ENCODE measurements at places on chromosomes 7 and 10.

DNA sequence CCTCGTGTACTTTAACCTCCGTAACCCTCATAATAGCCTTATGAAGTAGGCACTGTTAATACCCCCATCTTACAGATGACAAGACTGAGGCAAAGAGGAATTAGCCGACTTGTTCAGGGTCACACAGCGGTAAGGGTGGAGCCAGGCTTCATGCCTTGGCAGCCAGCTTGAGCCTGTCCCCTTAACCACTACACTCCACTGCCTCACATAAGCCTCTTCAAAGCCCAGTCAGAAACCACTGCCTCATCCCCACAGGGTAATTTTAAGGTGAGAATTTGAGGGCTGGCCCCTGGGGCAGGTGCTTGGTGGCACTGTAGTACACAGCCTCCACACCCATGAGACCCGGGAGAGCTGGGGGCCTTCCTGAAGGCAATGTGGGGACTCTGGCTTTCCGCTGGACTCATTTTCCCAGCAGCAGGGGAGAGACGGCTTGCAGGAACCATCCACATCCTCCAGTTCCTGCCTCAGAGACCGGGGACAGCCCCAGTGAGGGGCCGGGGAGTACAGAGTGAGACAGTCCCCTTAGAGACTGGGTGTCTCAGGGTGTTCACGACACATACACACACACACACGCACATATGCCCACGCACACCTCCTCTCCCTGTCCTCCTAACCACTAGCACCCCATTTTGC is 7.6 kb upstream of the C10orf105 start:
- DNase-seq: no peak

DNA sequence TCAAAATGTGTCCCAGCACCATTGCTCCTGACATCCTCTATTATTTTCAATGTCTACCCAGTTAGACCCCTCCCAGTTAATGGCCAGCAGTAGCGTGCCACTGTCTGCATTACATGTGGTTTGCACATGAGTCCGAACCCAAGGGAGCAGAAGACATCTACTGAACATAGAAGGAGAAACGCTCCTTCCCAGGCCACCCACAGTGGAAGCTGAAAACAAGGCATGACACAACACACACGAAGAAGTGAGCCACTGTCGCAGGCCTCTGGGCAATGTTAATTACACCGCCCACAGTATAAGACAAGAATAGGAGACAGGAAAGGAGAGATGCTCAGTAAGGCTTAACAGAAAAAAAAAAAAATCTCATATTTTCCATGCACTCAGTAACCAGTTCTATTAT is 50.5 kb downstream of the MKX start:
- no peak for DNase-seq

GRCh38 chr7:107147464-107148393 is 21.1 kb upstream of the HBP1 start:
- DNase-seq: peak; percentile 22

- no peak for DNase-seq
Measured at GRCh38 chr10:10460451-10460850, 557.2 kb upstream of the CELF2 start.

DNA sequence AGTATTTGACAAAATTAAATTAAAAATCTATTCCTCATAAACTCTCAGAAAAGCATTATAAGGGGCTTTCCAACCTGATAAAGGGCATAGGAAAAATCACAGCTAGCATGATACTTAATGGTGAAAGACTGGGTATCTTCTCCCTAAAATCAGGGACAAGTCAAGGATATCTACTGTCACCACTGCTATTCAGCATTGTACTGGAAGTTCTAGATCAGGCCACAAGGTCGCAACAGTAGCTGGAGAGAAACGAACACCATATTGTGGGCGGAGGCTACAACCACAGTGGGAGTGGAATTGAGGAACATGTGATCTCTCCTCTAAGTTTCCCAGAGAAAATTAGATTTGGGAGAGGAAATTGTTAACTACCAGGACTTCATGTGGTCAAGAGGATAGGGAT is 70.0 kb upstream of the NAMPT start:
- DNase-seq: no peak

GRCh38 chr10:104925232-104925851 is 284.3 kb downstream of the SORCS3 start:
- DNase-seq: no peak

- peak; percentile 75 for DNase-seq
Measured at GRCh38 chr10:63692220-63692896, 171.2 kb downstream of the REEP3 start.

DNA sequence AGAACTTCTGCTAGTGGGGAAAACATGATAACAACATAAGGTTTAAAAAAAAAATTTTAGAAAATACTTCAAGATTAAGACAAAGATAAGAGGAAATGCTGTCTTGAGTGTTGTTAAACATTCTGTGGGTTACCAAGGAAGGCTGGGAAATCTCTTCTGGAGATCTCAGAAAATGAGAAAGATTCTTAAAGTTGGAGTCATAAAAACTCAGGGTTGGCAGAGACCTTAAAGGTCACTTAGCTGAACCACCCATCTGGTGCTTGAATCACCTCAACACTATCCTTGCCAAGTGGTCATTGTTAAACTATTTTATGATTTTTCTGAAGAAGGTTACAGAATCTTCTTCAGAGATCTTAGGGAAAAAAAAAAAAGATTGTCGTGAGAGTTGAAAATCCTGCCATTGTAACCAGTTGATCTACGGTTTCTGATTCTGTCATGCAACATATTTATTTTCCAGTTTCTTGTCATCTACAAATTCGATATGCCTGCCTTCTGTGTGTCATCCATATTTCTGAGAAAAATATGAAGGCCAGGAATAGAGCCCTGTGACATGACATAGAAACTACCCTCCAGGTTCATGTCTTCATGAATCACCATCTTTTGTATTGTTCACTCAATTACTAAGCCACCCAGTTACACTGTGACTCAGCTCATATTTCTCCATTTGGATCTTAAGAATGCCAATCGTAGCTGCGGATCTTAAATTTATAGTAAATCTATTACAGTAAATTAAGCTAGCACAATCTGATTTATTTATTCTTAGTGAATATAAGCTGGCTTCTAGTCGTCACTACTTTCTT is 179.2 kb downstream of the ST7 start:
- DNase-seq: no peak

DNA sequence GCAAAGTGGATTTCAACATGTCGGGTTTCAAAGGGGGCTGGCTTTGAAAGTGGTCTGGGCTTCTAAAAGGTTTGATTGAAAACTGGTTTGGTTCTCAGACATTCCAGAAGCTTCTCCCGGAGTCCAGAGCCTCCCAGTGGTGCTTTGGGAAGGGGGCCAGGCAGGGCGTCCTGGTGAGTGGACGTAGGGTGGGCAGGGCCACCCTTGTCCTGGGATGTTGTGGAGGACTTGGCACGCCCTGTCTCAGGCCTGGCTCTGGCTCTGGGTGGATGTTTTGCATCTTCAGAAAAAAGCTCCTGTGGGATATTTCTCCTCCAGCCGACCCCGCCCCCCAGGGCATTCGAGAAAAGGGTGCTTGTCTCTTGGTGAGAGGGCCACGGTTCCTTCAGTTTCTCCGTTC is 31.2 kb downstream of the GRIFIN start:
- no peak for DNase-seq

GRCh38 chr7:78792006-78792405 is 661.5 kb downstream of the MAGI2 start:
- DNase-seq: no peak

GRCh38 chr7:107035446-107035845 is 9.1 kb upstream of the PRKAR2B start:
- no peak for DNase-seq

- no peak for DNase-seq
Measured at GRCh38 chr10:84547616-84548015, 219.2 kb downstream of the CCSER2 start.

DNA sequence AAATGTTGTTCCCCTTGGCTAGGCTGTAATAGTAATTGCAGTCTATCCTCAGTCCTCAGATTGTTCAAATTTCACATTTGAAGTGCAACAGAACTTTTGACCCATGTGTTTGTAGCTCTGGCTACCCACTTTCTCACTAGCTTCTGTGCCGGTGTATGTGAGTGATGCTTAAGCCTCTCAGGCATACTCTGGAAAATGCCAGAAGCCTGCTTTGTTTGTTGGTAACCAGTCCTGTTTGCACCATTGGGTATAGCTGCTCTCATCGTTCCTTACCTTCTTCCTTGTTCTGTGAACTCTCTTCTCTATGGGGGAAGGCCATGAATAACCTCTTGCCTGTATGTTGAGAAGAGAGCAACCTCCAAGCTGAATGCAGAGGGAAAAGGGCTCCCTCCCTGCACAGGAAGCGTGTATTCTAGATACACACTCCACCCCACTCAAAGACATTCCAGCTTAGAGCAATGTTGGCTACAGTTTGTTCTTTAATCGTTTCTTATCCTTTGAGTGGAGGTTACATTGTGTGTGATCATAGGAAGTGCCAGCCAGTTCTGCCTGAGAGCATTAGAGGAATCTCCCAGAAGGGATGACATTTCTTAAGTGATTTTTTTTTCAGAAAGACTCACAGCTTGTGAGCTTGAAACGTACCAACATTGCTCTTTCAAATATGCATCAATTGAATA is 40.5 kb downstream of the C1QL3 start:
- DNase-seq: no peak

DNA sequence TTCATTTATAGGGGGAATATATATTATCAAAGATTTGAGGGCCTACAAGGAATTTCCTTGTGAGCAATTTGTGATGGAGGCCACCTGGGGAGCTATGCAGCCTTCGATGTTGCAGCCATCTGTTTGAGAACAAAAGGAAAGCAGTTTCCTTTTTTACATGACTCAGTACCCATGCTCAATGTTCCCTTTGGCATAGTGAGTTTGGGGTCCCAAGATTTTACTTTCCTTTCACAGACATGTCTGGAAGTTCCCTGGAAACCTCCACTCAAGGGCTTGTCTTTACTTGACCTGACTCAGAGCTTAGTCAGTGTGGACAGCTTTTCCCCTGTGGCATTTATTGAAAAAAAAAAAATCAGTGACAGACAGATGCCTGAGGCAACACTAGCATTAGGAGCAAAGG is 73.5 kb upstream of the VIPR2 start:
- no peak for DNase-seq

DNA sequence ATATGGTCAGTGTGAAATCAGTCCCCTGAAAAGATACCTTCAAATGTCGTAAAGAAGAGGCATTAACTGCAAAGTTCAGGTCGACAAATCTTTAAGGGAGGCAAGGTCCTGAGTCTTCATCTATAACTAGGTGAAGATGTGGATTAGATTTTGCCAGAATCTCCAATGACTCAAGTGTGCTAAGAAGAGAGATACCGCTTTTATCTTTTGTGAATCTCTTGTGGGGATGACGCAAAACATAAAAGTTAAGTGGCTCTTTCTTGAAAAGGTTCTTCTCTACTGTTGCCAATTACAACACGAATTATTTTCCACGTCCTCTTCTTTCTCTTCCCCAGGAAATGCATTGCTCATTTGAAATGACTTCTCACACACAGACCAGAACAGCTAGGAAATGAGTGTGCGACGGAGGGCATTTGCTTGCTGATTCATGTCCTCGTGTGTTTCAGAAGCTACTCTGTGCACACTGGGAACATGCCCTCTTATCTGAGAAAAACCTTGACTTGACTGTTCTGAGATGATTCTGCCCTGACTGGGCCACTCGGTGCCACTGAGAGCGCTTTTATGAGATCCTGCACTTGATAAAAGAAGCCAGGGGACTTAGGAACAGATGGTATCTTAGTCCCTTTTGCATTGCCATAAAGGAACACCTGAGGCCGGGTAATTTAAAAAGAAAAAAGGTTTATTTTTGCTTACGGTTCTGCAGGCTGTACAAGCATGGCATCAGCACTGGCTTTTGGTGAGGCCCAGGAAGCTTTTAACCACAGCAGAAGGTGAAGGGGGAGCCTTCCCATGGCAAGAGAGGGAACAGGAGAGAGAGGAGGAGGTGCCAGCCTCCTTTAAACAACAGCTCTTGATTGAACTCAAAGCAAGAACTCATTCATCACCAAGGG is 169.5 kb upstream of the PFKP start:
- DNase-seq: no peak

GRCh38 chr10:22693371-22693784 is 21.0 kb downstream of the PIP4K2A start:
- DNase-seq: no peak

GRCh38 chr7:121371883-121372282 is 24.2 kb downstream of the FAM3C start:
- DNase-seq: no peak

DNA sequence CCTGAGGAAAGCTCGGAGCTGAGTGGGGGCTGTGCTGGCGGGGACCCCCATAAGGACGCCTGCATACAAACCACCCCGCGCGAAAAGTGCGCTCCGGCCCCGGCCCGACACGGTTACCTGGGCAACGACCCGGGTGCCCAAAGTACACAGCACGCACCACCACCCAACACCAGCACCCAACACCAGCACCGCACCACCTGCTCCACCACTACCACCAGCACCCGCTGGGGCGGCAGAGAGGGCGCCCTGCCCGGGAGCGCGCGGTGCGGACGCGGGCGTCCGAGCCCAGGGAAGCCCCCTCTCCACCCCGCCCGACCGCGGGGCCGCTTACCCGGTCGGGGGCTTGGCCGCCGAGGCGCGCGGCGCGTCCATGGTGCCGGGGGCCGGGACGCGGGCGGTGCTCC is 345 bp downstream of the COBL start:
- DNase-seq: no peak

DNA sequence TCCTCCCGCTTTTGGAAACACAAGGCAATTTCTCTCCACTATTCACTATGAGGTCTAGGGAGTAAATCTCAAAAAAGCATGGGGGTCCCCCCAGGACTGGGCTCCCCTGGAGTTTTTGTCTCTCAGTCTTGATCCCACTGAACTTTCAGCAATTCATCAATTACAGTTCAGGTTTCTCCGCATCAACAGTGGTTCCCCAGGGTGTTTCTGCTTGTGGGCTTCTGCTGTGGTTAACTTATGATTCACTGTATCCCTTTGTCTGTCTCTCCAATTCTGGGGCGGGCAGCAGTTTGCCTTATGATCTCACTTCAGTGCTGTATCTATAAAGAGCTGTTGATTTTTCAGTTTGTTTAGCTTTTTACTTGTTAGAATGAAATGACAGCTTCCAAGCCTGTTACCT is 142.6 kb upstream of the CDC14C start:
- DNase-seq: no peak
